ENCODE measurements at places on chromosomes 5 and 9.

- no peak for DNase-seq
Measured at GRCh38 chr5:97606531-97606930, 423.5 kb upstream of the RIOK2 start.

GRCh38 chr5:99169309-99169708 is 240.5 kb upstream of the CHD1 start:
- no peak for DNase-seq

DNA sequence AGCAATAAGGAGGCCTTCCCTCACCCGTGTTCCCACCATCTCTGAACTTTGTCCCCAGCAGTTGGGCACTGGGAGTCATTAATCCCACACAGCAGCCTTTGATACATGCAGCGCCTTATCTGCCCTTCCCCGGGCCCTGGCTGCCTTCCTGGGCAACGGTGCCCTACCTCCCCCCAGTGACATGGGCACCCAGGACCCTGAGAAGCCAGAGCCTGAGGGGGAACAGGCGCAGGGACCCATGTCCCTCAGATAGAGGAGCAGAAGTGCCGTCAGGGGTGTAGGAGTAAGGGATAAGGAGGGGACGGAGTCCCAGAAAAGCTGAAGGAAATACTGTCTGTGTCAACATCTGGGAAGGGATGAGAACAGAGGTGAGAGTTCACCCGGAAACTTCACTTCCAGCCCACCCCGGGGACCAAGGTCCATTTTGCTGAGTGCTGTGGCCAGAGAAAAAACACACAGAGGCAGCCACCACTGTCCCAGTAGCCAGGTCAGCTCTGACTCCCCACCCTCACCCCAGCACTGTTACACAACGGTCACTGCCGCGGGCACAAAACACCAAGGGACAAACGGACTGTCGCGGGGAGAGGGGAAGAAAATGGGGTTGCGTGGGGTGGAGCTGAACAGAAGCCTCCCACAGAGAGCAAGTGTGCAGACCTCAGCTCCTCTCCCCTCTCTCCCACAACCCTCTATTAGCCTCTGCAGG is 3.8 kb downstream of the PCDH1 start:
- no peak for DNase-seq

GRCh38 chr5:173494446-173494845 is 122.0 kb downstream of the BOD1 start:
- DNase-seq: no peak

DNA sequence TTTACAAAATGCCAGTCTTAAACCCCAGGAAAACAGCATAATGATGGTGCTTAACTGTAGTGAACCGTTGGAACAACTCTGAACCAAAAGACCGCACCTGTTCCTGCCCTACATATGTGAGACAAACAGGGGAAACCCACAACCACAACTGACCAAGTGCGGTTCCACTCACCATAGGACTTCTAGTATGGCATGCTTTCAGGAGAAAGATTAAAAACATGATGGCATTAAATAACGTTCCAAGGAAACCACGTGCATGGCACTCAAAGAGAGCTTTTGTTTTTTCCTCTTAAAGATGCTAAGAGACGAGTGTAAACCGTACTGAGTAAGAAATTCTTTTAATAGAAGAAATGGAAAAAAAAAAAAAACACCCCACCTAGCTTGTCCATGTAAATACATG is 119.8 kb downstream of the SSBP2 start:
- peak; percentile 88 for DNase-seq

DNA sequence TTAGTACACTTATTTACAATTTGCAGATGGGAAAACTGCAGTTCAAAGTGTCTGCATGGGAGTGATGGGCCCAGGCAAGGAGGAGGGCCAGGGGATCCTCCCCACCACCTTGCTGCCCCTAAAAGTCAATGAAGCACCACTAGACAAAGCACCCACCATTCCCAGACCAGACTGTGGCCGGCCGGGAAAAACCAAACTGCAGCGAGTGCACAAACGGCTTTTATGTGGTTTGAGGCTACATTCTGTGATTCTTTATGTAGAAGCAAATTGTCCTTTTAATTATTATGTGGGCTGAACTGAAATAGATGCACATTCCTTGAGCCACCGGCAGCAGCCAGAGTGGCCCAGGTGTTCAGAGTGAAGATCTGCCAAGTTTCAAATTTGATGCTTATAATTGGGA is 585.3 kb upstream of the KLF4 start:
- no peak for DNase-seq

- DNase-seq: no peak
Measured at GRCh38 chr9:9341203-9341602, 1271.6 kb downstream of the PTPRD start.

DNA sequence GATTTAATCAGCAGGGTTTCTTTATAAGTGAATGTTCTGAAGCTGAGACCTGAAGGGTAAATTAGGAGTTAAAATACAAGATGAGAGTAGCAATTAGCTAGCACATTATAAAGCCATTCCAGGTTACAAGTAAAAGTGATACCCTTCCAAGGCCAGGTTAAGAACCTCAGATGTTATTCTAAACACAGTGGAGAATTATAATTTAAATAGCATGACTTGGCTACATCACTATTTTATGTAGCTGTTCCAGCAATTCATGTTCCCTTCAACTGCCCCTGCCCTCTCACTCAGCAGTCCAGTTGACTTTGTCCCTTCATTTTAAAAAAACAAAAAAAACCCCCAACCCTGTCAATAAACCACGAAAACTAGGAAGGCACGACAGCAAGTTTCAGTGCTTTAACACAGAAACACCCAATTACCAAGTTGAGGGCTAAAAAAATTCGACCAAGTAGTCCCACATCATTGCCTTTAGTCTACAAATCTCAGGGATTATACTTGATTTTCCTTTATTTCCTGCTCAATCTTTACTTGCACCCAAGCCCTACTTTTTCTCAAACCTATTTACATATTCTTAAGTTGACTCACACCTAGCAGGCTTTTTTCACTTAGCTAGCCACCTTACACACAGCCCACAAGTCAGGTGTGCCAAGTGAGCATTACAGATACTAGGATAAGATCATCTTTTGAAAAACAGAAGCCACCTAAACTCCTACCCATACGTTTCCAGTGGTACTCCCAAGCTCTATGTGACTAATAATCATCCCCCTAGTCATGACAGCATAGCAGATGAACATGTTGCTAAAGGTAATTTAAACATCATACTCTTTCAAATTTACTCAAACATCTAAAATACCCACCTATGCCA is 3.4 kb downstream of the RPL37 start:
- no peak for DNase-seq

- no peak for DNase-seq
Measured at GRCh38 chr5:11760934-11761603, 143.2 kb downstream of the CTNND2 start.

DNA sequence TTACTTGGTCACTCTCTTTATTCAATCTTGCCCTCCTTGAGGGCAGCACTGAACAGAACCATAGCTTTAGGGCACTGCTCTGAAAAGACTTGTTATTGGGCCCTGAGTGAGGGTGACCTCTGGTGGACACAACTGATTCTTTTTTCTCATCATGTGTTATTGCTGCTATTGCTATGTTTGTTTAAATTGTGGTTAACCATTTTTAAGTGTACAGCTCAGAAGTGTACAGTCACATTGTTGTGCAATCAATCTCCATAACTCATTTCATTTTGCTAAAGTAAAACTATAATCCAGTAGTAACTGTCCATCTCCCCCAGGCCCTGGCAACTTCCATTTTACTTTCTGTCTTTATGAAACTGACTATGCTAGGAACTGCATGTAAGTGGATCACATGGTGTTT is 351.1 kb upstream of the RIOK2 start:
- no peak for DNase-seq

- DNase-seq: no peak
Measured at GRCh38 chr9:91714020-91714806, 235.8 kb downstream of the ROR2 start.

All from hematopoietic multipotent progenitor cell (in vitro differentiated cells).